ENCODE measurements at places on chromosomes 12 and 14.
A peak's percentile ranks its signal among the peaks of the same experiment; 100 is the strongest.

- DNase-seq: peak; percentile 48
Observed at GRCh38 chr14:22375321-22375930, 213.6 kb downstream of the DAD1 start.

DNA sequence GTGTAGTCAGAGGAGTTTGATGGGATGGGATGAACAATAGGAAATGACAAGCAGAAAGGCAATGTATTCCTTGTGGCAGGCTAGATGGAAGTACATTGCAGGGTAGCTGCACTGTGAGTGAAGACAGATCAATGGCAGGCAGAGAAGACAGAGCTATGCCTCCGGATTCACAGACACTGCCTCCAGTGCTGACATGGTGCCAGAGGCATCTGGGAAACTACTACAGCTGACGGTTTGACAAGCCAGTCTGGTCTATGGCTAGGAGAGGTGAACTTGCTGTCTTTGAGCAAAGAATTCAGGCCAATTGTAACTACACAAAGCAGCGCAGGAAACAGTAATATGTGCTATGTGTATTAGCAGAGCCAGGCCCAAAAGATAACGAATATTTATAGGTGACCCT is 193.5 kb downstream of the DIO2 start:
- DNase-seq: no peak

DNA sequence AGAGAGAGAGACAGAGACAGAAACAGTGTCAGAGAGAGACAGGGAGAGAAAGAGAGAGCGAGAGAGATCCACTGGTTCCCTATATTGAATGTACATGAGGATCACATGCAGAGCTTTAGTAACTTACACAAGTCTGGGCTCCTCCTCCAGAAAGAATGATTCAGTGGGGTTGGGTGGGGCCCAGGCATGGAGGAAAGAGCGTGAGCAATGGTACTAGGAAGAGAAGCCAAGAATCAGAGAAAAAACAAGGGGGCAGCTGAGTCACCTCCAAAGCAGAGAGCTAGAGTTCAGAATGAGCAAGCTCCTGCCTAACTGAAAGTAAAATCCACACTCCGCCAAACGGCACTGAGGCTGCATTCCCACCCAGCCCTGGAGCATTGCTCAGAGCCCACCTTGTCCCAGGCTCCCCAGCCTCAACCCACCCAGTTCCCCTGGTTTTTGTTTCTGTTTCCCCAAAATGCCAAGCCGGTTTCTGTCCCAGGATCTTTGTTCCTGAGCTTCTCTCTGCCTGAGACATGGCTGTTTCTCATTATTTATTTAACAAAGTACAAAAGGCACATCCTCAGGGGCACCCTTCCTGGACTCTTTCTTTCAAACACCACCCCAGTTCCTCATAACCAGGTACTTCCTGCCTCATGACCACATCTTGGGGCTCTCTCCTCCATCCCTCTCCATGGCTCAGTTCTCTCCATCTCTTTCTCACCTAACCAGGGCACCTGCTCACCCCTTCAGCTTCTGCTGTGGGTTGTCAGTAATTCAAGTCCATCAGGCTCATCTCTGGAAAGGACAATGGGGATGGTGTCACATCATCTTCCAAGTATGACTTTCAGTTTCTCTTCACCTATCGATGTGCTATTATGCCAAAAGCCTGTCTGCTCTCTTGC is 670.3 kb upstream of the TBX3 start:
- DNase-seq: peak; percentile 95

DNA sequence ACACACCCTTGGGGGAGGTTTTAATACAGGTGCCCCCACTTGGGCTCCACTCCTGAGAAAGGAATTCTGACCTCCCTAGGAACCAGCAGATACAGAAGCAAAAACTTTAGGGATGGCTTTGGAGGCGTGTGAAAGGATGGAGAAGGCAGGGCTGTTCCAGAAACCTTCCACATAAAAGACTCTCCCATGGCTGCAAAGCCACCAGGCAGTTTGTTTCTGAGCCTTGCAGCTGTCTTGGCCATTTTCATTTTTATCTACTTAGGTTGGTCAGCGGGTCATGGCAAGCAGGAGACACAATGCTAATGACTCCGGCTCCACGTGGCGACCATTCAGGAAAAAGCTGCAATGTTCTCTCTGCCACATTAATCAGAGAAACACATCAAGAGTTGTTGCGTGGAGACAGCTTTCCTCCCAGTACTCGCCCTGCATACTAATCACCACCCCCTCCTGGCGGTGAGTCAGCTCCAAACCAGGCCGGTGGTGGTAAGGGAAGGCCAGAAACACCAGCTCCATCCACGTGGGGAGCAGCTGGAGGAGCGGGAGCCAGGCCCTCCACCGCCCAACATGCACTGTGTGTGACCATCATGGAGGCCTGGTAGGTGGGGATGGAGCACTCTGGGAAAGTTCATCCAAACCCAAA is 30.9 kb upstream of the IRF2BPL start:
- peak; percentile 95 for DNase-seq

GRCh38 chr14:56297449-56297848 is 179.2 kb downstream of the PELI2 start:
- DNase-seq: no peak

DNA sequence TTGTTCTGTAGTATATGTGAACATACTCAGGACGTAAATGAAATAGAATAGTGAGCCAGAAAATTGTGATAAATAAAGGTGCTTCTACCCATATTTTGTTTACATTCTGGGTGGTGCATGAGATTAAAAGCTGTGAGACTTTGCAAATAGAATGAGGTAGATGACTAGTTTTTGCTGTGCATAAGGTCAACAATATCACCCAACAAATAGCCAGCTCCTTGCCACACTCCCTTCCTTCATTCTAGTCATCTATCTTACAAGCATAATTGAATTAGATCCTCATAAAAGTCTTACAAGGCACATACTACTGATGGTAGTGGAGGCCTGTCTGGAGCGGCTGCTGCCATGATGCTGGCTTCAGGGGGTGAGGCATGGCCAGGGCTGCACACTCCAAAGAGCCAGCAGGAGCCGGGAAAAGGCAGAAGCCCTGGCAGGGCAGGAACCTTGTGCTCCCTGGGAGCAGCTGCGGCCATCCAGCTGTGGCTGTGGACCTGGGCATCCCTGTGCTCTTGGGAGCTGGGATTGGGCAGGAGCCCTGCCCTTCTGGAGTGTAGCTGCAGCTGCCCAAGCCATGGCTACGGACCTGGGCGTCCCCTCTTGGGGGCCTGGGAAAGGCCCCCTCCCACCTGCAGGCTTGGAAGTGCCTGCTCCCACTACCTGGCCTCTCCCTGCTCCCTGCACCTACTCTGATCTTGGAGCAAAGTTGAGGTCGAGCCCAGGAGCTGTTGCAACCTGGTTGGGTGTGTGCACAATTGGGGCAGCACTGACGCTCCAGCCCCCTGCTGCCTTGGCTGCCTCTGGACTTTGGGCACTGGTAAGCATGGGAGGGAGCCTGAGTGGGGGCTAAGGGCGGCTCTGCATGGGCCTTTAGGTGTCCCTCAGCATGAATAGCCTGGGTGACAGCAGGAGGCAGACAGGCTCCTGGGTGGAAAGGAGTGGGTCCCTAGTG is 112.8 kb downstream of the DACT1 start:
- no peak for DNase-seq

- no peak for DNase-seq
Observed at GRCh38 chr12:88230271-88230670, 88.2 kb downstream of the TMTC3 start.

DNA sequence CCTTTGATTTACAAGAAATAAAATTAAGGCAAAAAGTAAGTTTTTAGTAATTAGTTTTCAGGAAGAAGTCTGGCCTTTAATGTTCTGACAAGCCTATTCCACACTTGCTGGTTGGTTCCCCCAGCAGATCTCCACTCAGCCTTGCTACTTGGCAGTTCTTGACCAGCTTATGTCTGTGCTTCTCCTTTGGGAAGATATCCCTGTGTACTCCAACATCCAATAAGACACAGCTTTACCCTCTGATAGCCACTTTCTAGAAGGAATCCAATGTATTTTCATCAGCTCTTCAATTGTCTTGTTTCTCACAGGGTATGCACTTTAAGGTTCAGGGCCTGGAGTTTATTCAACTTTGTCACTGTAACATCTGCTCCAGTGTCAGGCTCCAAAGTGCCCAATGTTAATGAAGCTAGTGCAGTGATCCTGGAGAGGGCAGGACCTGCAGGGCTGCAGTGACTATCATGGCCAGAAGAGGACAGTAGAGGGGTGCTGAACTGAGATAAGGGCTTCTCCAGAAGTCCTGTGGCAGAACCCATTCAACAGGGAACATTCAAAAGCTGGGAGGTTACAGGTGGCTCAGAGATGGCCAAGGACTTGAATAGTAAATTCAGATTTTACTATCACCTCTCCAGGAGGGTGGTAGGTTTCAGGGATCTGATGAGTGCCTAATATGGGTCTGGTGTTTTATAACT is 22.9 kb downstream of the JKAMP start:
- peak; percentile 43 for DNase-seq

DNA sequence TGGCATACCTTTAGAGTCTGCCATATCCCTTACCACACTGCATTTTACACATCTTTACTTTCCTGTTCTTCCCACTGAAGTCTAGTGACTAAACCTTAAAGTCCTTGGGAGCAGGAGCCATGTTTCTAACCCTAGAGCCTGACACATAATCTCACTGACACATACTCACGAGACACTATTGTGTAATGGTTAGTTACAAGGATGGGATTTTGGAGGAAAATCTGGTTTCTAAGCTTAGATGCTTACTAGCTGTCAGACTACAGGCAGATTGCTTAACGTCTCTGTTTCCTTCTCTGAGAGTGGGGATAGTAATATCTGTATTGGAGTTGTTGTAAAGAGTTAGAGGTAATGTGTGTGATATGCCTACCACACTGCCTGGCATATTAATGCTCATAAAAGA is 6.2 kb upstream of the DYRK4 start:
- no peak for DNase-seq

DNA sequence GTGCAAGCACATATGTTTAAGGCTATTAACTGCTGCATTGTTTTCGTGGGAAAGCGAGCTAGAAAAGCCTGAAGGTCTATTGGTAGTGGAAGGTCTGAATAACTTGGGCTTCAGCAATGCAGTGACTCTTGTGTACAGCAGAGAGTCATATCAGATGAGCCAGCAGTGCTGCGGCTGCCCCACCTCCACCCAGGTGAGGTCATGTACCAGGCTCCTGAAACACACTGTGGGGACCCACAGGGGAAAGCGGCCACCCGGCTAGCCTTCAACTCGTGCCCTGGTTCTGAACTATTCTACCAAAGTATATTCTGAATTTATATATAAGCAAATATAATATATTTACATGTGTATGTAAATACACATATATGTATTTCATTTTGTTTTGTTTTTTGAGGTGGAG is 12.7 kb upstream of the RAN start:
- no peak for DNase-seq

- DNase-seq: peak; percentile 81
Observed at GRCh38 chr12:11814374-11814773, 164.9 kb downstream of the ETV6 start.

DNA sequence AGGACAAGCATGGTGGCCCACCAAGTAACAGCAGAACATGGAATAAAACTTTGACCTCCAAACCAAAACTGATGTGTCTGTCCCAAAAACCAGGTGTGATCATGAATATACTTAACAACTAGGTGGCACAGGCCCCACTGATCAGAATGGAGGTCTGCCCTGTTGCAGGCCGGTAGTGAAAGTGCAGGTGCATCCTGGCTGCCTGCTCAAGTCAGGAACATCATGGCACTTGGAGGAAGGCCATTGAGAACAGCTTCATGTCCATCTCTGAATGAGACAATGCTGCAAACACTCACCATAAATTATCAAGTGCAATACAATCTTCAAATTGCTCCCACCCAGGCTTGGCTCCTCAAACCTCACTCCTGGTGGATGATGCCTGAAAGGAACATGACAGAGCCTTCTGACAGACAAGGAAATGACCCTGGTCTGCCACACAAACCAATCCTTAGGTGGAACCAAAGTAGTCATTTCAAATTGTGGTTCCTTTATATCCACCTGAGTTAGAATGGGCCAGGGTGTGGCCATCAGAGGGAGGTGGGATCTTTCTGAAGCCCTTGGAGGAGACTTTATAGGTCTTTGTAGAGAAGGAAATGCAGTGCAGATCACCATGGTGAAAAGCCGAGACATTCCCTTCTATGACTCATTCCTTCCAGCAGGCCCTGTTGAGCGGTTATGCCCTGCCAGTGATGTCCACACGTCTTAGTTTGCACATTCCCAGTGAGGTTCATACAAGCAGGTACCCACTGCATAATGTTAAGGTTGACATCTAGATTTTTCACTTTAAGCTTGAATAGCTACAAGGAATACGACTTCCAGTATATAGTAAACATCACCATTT is 36.0 kb downstream of the EGLN3 start:
- DNase-seq: peak; percentile 72
